ENCODE measurements at places on chromosomes 1 and 21.
A peak's percentile ranks its signal among the peaks of the same experiment; 100 is the strongest.

GRCh38 chr1:94020764-94021579 lies 100.0 kb downstream of the ABCA4 start:
- DNase-seq, result no peak

GRCh38 chr1:14034506-14034905 lies 334.5 kb downstream of the PRDM2 start:
- DNase-seq, result no peak

DNA sequence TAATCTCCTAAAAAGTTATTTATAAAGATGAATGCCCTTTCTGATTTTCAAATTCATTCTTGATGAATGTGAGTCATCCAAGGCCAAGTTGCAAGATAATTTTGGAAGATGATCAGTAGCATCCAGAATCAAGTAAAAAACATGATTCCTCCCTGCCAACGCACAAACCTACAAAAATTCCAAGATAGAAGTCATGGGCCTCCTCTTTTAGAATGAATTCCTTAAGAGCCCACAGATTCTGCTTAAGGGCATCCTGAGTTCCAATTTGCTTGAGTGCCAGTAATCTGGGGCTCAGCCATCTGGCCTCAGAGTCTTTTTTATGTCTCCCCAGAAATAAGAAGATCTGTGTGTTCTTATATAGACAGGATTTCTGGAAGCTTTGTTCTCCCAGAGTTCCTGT lies 23.2 kb upstream of the SPATA6 start:
- no peak for DNase-seq

- no peak for DNase-seq
Measured at GRCh38 chr1:32946413-32946812, 18.2 kb downstream of the RNF19B start.

DNA sequence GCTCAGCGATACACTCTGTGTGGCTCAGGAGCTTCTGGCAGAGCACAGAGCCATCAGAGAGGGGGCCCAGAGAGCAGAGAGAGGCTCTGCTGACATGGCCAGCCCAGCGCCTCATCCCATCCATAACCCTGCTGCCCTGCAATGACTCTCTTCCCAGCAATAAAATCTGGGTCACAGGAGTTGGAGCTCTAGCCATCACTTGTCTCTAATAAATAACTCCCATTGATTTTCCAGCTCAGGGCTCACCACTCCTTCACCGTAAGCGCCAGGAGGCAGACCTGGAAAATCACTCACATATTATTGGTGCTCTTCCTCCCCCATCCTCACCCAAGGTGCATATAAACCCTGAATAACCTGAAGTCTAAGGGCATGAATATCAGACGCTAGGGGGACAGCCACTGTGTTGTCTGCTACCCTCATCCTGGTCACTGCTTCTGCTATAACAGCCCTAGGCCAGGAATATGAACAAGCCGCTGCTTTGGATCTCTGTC lies at the start of gene APCS:
TSS of gene APCS (plus strand) at position 366 of the 491 bp plus-strand sequence. CDS start at position 462, 96 bp downstream.
- no peak for DNase-seq

DNA sequence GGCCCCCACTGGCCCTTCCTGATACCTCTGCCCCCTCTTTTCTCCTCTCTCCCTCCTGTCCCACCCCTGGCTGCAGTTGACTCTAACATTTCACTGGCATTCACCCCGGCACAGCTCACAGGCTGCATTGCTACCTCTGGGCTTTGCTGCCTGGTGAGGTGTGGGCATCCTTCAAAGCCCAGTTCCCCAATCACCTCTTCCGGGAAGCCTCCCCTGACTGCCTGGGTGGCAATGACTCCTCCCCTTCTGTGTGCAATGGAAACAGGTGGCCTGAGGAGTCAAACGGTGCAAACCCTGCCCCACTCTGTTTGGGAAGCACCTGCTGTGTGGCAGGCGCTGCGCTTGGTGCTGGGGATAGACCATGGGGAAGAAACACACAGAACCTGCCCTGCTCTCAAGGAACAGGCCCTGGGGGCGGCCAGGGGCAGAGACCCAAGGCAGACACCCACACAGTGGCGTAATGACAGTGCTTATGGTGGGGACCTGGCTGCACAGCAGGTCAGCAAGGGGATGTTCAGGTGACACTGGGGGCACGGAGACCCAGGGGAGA lies 39.3 kb upstream of the POFUT2 start:
- peak; percentile 42 for DNase-seq

- DNase-seq, result peak; percentile 54
Measured at GRCh38 chr1:7784492-7785071, 491 bp downstream of the PER3 start.

DNA sequence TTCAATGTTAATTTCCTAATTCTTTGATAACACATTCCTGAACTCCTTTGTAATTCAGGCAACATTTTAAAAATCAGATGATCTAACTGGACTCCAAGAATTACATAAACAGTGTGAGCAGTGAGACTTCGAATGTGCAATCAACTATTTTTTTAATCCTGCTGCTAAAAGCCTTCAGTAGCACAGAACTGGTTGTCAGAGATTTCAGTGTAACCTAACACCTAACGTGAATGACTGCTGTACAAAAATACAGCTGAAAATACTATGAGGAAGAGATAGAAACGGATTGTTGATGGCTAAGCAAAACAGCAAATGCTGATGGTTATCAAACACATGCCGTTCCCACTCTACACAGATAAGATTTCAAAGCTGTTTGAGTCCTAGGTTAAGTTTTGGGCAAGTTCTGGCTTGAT lies 46.1 kb downstream of the APP start:
- no peak for DNase-seq

DNA sequence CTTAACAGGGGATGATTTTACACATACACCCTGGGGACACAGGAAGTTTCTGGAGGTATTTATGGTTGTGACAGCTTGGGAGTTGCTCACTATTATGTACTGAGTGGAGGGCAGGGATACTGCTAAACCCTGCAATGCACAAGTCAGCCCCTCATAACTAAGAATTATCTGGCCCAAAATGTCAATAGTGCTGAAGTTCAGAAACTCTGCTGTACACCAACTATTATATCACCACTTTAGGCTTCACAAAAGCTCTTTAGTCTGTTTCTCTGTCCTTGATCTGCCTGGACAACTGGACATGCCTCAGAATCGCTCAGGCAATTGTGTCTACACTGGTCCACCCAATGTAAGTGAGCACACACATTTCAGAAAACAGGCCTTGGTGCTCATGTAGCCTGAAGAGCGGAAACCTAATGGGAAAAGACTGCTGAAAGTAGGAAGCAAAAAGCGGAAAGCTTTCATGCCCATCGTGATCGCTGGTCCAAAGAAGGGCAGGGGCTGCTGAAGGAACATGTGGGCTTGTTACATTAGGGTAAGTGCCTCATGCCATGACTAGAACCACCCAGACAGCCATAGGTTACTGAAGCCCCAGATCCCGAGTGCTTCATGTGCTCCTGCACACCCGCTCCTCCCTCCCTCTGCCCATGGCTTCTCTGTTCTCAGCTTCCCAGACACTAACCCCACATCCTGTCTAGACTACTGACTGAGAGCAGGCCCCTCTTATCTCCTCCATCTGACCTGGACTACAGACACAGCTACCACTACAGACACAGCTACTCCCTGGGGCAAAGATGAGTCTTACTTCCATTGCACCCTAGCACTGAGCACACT lies 73.5 kb downstream of the LRIG2 start:
- DNase-seq, result no peak

DNA sequence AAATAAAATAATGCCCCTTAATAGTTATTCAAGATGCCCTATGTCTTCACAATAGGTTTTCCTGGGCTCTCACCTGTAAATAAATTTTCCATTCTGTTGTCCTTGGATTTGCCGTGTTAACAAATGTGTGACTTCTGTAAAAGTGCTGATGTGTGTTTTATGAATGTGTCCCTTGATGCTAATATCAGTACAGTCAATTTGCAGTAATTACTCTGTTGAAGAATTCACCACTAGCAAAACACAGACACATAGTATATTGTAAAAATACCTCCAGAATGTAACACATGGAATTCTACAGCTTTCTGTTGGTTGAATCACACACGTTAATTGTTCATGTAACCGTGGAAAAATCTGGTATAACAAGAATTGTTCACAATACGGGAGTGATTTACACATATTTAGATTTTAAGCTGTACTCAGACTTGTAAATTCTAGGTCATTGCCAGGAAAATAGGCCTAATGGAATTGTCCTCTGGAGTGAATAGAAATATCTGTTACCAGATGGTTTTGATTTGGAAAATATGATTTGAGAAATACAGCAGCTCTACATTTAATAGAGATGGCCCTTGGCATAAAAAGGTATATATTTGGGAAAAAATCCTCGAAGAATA lies 36.7 kb upstream of the KCNK2 start:
- no peak for DNase-seq

- no peak for DNase-seq
Measured at GRCh38 chr21:45440736-45441350, 35.9 kb downstream of the COL18A1 start.

GRCh38 chr1:85448358-85448757 lies 16.6 kb downstream of the DDAH1 start:
- DNase-seq, result no peak

DNA sequence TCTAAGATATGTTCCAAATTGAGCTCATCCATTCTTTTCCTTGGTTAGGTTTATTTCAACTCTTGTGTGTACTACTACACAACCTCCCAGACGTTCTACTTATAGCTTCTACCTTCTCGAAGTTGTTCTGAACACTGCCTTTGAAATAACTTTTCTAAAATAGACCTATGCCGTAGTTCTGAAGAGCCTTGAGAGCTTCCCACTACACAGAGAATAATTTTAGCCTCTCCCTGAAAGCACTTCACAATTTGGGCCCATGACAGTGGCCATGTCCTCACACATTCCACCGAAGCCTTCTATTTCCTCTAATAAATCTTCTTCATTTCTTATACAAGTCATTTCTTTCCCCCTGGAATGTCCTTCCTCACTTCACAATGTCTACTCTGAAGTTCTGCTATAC lies 62.2 kb downstream of the CRB1 start:
- no peak for DNase-seq

DNA sequence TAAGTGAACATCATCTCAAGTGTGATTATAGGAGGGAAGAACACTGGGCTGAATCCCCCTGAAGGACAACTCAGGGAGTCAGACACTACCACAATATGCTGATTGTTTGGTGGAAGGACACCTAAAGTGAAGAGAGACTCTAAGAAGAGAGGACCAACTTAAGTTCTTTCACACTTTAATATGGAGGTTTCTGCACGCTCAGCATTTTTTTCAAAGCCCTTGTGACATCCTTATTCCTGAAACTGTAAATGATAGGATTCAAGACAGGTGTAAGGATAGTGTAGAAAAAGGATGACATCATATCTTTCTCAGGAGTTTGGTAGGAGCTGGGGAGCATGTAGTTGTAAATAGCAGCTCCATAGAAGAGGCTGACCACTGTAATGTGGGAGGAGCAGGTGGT lies 4.8 kb downstream of the OR2T10 start:
- no peak for DNase-seq

- no peak for DNase-seq
Measured at GRCh38 chr1:192418552-192419285, 101.9 kb downstream of the RGS21 start.

DNA sequence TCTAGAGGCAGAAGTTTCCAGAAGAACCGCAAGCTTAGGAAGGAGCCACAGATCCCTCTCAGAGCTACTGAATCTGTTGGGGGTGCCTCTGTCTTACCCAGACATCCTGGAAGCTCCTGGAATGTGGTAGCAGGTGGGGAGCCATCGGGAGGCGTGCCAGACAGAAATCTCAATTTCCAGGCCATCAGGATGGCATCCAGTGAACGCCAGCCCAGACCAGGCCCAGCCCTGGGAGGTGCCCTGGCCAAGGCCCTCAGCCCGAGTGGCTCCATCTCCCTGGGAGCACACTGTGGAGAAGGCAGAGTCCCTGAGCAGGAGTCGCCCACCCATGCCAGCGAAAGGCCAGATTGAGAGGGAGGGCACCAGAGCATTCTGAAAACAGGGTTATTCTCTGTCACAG lies 2.5 kb downstream of the ABCA4 start:
- no peak for DNase-seq

- no peak for DNase-seq
Measured at GRCh38 chr1:17976854-17977253, 130.7 kb upstream of the IGSF21 start.

GRCh38 chr1:85612704-85613361 lies 32.3 kb downstream of the CCN1 start:
- DNase-seq, result no peak

DNA sequence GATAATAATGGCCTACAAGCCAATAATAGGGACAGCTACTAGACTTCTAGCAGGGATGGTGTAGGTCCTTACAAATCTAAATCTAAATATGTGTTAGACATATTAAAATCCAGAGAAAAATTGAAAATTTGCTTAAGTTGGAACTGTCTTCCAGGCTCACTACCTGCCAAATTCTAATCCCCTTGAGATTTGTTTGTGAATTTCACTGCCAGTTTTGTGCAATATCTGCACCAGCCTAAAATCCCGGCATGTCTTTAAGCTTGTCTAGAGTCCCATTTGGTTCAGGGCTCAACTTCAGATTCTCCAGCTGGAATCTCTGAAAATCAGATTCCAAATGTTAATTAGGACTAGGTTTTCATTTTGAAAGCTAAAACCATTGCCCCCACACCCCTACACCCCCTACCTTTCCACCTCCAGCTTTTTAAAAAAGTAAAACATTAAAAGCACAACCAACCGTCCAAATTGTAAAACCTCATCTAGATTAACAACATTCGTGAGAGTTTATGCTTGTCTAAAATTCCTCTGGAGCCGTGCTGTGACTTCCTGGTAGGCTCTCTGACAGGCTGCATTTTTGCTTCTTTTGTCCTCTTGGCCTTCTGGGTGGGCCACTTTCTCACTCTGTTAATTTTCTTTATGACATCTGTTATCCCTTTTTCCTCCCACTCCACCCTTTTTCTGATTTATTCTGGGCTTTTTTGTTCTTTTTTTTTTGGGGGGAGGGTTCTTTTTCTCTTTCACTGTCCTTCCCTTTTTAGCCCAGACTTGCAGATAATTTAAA lies 348.7 kb downstream of the PAPPA2 start:
- DNase-seq, result no peak

GRCh38 chr1:40977716-40978115 lies 1.8 kb upstream of the CTPS1 start:
- no peak for DNase-seq

DNA sequence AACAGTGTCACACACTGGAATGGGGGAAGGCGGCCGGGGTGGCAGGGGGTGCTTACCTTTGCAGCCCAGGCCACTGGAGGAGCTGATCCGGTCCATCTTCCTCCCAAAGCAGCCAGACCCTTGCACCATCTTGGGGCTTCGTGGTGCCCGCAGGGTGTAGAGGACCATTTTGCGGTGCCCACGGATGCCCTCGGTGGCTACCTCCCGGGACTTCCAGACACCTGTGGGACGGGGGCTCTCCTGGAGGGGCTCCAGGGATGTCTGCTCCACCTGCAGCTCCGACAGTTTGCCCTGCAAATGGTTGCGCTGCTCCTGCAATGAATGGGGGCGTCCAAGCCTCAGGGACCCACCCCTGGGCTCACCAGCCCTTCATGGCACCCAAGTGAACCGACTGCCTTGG lies 587 bp downstream of the NPPB start:
- no peak for DNase-seq

All from right forelimb (tissue), 1 donor.